ENCODE measurements at places on chromosomes 6 and 20. TPM values are rescaled to one million over a fixed set of nuclear protein-coding genes. Genes with fewer than 3 reads are reported as not detected.

Gene MCHR2
- not detected for total RNA-seq

Gene HLA-G
- not detected for total RNA-seq

Gene PGC
- not detected for total RNA-seq

Gene ADGRB3
- 9.9 TPM for total RNA-seq

Gene JPH2
- 128 TPM for total RNA-seq

Gene CCN6
- total RNA-seq = not detected

Gene CDKAL1
- 14.7 TPM for total RNA-seq

Gene C2
- total RNA-seq = 15.7 TPM

Gene LHFPL5
- total RNA-seq = 0.27 TPM

Gene TPD52L1
- 74.9 TPM for total RNA-seq

Gene C6orf132
- not detected for total RNA-seq

Gene SIRPB1
- total RNA-seq = 0.36 TPM

Gene DYNLRB1
- 161 TPM for total RNA-seq

Gene CALHM4
- total RNA-seq = not detected

Gene IMPG1
- total RNA-seq = not detected

Gene OR12D3
- not detected for total RNA-seq

Gene PRDM13
- total RNA-seq = not detected

Gene BPIFB4
- total RNA-seq = not detected

Gene PLA2G7
- not detected for total RNA-seq

Gene ACTR5
- 6.4 TPM for total RNA-seq

Gene ADNP
- 41.5 TPM for total RNA-seq

Gene CST5
- total RNA-seq = not detected
